ENCODE measurements at places on chromosomes 12 and 14.

DNA sequence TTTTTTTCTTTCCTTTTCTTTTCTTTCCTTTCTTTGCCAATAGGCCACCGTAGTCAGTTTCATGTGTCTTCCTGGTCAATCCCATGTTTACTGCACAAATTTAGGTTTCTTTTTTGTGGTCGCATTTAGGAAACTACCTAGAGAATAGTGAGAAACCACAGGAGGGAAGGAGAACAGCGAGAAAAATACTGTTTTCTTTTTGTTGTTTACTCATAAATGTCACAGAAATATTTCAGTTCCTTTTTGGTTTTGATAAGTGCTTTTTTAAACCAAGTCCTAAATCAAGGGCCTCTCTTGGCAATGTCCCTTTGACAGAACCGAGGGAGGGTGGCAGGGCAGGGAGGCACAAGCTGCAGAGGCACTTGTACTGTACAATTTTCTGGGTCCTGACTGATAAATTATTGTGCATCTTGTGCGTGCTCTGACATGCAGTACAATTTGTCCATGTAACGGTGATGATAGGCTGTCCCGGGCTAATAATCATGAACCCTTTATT lies 326.1 kb downstream of the CACNA1C start:
- DNase-seq = no peak

DNA sequence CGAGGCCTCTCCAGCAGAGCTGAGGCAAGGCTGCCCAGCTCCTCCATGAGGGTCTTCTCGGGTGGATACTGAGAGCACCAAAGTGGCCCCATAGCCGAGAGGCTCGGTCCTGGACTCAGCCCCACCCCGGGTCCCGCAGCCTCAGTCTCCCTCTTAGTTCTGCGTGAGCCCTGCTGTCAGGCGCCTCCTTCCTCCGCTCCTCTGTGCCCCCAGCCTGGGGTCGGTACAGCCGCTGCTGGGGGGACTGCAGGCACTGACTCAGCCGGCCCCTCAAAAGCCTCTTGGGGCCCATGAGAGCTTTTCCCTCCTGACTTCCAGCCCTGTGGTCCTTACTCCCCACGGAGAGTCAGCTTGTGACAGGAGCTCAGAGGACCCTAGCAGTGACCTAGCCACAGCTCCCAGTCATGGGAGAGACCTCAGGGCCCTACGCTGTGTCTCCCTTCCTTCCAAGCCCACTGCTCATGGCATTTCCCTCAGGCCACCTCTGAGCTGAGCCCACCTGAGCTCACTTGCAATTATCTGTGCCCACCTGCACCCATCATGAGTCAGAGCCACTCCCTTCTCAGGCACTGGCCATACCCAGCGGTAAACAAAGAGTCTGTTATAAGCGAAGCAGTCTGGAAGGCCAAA lies 295.0 kb upstream of the RTL1 start:
- no peak for DNase-seq

- DNase-seq = peak; percentile 95
Measured at GRCh38 chr14:67940486-67941455, 121.2 kb downstream of the RAD51B start.

GRCh38 chr12:124278389-124279101 lies 16.3 kb upstream of the RFLNA start:
- peak; percentile 68 for DNase-seq

- no peak for DNase-seq
Measured at GRCh38 chr12:131119936-131120335, 166.2 kb downstream of the ADGRD1 start.

GRCh38 chr12:53103860-53104305 lies 597 bp downstream of the SOAT2 start:
- DNase-seq = no peak

- DNase-seq = no peak
Measured at GRCh38 chr14:104196461-104197140, 58.2 kb downstream of the KIF26A start.

- DNase-seq = no peak
Measured at GRCh38 chr12:466039-466438, 6.3 kb downstream of the B4GALNT3 start.

- peak; percentile 64 for DNase-seq
Measured at GRCh38 chr12:27780612-27781408, 774 bp upstream of the MANSC4 start.

GRCh38 chr12:49344486-49345050 lies 2.1 kb upstream of the DNAJC22 start:
- no peak for DNase-seq

GRCh38 chr12:106910202-106910601 lies 45.5 kb upstream of the TMEM263 start:
- no peak for DNase-seq

GRCh38 chr12:104279164-104279563 lies 24.4 kb upstream of the EID3 start:
- DNase-seq = no peak

DNA sequence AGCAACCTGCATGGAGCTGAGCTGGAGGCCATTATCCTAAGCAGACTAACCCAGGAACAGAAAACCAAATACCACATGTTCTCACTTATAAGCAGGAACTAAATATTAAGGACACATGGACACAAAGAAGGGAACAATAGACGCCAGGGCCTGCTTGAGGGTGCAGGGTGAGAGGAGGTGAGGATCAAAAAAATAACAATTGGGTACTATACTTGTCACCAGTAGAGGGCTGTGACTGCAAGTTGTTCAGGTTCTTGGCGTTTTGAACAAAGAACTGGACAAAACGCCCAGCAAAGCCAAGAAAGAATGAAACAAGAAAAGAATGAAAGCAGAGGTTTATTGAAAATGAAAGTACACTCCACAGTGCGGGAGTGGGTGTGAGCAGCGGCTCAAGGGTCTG lies 208.5 kb upstream of the NEDD1 start:
- no peak for DNase-seq

Data from fibroblast of villous mesenchyme (primary cell).